ENCODE measurements at places on chromosomes 13 and 19.
A peak's percentile ranks its signal among the peaks of the same experiment; 100 is the strongest.

DNA sequence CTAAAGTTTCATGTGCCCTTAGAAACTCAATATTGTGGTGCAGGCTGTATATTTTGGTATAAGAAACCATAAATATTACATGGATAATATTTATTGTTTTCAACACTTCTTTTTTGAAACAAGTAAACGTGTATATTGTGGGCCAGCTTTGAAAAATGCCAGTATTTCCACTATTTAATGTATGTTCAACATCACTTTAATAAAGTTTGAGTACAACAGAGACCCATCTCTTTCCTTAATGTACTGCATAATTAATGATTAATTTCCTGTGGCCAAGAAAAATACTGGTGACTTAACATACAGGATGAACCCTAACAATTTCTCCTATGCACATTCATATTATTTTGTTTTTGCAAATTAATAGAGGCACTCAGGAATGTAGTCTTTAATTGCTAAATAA is 2891.5 kb downstream of the PCDH9 start:
- no peak for DNase-seq

GRCh38 chr13:18954254-18954653 is 227.4 kb downstream of the TUBA3C start:
- DNase-seq: no peak

GRCh38 chr19:19202707-19203011 is 555 bp downstream of the NR2C2AP start:
- DNase-seq: no peak

DNA sequence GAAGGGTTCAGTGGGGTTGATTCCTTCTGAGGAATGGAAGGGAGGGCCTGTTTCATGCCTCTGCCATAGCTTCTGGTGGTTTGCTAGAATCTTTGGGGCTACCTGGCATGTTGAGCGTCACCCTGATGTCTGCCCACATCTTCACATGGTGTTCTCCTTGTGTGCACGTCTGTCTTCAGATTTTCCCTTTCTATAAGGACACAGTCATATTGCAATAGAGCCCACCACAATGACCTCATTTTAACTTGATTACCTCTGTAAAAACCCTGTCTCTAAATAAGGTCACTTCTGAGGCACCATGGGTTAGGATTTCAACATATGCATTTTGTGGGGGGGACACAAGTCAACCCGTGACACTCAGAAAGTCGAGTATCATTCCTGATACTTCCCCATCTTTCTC is 257.9 kb downstream of the COG6 start:
- no peak for DNase-seq

DNA sequence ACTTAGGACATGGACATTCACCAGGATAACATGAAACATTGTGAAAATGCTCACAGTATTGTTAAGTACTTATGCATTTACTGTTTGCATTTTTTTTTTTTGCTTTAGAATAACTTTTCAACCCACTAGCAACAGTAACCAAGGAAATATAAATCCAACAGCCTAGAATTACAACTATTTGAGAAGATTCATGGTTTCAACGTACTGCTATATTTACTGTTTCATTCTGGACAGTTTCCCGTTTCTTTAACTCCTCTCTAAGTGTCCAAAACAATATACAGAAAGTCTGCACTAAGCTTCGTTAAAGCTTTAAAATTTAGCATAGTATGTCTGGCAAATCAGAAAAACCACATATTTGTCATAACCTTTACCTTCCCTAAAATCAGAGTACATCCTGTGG is 2.7 kb downstream of the SMAD9 start:
- no peak for DNase-seq

DNA sequence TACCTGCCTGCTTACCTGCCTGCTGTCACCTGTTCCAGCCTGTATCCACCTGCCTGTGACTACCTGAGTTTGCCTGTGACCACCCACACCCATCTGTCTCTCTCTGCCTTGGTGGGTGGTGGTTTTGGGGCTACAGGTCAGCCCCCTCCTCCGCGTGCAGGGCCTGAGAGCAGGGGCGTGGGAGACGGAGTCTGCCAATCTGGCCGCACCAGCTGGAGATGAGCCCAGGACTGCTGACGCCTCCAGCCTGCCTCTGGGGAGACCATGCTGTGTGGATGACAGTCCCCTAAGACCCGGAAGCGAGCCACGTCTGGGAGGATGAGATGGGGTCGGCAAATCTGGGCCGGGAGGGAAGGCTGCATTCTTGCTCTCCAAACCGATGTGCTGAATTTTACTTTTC is 15.9 kb upstream of the KCTD15 start:
- DNase-seq: no peak

GRCh38 chr13:24406524-24406923 is 97.1 kb downstream of the C1QTNF9 start:
- no peak for DNase-seq

DNA sequence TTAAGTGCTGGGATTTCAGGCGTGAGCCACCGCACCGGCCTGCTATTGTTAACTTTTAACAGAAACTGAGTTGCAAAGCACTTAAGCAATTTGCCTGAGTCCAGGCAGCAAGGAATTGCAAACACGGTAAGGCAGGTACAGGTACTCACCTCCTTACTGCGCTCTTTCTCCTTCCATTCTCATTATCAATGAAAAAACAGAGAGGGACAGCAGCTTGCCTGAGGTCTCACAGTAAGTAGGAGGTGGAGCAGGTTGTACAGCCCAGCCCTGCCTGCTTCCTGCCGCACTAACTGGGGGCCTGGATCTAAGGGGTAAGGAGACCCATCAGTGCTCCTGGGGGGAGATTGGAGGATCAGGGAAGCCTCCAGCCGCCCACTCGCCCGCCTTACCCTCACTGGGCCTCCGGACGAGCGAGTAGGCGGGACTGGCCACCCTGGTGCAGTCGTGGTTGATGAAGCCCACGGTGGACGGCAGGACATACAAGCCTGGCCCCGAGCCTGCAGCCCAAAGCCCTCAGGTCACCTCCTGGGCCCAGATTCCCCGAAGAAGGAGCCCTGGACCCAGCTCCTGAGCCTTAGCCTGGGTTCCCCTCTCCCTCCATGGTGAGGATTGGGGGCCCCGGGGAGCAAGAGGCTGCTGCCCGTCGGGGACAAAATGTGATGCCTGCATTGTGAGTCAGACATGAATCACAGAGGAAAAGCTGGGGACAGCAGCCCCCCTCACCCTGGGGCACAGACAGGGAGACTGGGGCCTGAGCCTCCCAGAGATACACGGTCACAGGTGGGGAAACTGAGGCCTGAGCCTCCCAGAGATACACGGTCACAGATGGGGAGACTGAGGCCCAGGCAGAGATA is 11.4 kb upstream of the SHC2 start:
- DNase-seq: no peak

DNA sequence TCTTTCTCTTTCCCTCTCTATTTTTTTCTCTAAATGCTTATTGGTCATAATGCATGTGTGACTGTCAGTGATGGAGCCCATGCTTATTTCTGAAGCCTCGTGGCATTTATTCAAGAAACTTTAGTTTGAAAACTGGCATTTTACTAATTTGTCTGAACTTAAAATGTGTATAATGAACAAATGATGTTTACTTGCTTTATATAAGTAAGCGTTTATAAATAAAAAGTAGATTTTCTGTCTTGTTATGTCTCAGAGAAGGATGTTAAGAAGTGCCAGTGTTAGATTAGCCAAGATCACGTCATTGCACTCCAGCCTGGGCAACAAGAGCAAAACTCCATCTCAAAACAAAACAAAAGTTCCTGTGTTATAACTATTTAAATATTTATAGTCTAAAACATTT is 1568.1 kb downstream of the EFNB2 start:
- no peak for DNase-seq

GRCh38 chr13:79654520-79654919 is 173.6 kb downstream of the NDFIP2 start:
- no peak for DNase-seq

- DNase-seq: peak; percentile 94
Observed at GRCh38 chr19:45404557-45405434, at the start of gene PPP1R13L. PPP1R13L (minus strand) TSS chr19:45405069; CDS start chr19:45398318, 6,751 bp downstream.

DNA sequence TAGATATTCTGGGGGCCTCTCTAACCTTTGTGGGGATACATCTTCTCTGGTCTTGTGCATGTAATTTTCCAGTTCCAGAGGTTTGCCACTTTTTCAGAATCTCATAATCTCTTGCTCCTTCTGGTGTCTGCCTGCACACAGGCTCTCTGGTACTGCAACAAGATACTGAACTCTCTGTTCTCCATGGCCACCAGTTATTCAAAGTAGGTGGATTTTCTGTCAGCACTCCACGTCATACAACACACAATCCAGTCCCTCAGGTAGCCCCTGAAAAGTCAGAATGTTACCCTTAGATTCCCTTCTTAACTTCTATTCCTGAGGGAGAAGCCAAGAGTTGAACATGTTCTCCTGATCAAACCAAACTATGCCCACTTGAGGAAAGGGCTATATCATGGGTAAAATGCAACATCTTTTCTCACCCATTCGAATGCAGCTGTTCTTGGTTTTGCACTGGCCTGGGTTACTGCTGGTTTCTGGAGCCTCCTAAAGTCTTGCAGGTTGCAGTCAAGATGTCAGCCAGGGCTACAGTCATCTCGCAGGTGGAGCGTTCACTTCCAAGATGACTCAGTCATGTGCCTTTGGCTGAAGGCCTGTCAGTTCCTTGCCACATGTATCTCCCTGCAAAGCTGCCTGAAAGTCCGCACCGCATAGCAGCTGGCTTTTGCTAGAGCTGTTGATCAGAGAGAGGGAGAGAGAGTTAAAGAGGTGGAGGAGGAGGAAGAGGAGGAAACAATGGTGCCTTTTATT is 57.7 kb upstream of the TUBA3C start:
- no peak for DNase-seq

DNA sequence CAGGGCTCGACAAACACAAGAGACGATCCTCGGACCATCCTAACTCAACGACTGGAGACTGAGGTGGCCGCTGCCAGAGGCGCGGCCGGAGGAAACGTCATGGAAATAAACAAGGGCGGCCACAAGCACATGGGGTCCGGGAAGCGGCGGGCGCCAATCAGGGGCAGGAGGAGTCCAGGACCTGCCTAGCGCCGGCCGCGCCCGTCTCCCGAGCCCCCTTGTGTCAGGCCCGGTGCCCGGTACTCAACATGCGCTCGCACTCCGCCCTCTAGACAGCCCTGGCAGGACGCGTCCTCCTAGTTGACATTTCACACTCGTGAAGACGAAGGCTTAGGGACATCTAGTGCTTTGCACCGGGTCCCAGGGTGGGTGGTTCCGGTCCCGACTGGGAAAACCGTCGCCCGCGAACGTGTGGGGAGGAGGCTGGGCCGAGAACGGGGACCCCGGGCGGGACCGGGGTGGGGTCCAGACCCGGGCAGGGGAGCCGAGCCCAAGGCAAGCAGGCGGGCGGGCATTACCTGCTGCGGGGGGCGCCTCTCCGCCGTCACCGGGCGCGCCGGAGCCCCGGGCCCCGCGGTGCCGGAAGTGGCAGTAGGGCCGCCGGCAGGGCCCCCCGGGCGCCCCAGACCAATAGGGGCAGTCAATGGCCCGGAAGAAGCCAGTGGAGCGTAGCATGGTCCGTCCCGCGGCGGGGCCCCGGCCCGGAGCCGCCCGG is 442 bp downstream of the REXO1 start:
- peak; percentile 61 for DNase-seq

DNA sequence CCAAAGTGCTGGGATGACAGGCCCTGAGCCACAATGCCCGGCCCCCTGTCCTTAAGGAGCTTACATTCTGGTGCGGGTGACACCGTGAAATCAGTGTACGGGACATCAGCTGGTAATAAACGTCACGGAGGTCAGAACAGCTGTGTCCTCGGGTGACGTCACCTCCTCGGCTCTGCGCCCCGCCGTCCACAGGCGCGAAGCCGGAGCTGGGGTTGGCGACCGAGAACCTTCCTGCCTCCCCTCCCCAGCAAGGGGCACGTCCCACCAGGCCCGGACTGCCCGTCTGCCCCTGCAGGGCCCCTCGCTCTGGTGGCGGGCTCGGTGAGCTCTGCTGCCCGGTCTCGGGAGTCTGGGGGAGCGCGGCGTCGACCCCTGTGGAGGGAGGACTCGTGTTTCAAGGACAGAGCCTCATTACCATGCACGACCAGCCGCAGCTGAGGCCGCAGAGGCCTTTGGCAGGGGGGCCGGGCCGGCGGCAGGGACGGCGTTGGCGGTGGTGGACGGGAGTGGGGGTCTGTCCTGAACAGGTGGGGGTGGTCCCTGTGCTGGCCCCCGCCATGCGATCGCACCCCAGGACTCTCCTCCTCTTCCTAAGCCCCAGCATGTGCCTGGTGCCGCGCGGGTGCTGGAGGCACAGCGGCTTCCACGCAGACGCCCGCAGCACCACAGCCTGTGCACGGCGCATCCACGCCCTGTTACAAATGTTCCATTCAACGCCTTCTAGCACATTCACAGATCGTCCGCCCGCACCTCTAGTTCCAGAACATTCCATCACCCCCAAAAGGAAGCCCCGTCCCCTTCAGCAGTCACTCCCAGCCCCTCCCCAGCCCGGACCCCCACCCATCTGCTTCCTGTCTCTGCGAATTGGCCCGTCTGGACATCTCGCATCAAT is 5.4 kb downstream of the LINGO3 start:
- peak; percentile 52 for DNase-seq

DNA sequence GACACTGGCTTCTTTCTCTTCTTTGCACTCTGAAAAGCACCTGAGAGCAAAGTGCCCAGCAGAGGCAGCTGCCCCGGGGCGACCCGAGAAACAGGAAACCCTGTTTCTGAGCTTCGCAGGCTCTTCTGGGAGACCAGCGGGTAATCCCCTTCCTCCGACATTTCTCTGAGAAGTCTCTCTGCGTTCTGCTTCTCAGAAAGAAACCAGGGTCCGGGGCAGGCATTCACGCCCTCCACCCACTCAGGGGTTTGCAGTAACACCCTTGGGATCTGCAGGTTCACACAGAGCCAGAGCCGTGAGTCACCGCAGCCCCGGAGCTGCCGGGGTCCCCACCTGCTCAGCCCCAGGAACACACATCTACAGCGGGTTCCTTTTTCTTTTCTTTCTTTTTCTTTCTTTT is 86.0 kb downstream of the GADD45B start:
- DNase-seq: no peak

GRCh38 chr19:21709464-21709863 is 57.9 kb downstream of the ZNF100 start:
- no peak for DNase-seq

GRCh38 chr13:93345770-93346169 is 119.2 kb downstream of the GPC6 start:
- DNase-seq: no peak

- DNase-seq: no peak
Observed at GRCh38 chr13:40407567-40407966, 258.9 kb downstream of the FOXO1 start.

DNA sequence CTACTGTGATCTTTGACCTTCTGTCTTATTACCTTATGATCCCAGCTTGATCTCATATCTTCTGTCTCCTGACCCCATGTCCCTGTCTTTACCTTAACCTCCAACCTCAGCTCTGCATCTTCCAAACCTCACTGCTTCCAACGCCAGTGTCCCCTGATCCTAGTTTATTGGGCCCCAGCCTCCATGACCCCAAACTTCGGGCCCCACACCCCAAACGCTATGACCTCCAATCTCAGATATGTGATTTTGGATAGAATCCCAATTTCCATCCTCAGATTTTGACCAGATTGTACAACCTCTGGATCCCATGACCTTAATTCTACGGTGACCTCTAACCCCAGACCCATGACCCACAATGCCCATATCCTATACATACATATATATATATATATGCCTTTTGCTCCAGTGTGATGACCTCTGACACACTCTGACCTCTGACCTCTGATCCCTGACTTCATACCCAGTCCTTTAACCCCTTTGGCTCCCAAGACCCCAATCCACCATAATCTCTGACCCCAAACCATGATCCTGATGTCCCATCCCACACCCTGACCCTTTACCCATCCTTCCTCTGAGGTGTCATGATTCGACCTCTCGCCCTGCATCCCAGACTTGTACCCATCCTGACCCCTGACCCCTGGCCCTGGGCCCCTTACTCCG is 3.5 kb downstream of the KLK12 start:
- DNase-seq: no peak

Data from transverse colon (tissue), 4 donors.